ENCODE measurements at places on chromosomes 6 and 20.

DNA sequence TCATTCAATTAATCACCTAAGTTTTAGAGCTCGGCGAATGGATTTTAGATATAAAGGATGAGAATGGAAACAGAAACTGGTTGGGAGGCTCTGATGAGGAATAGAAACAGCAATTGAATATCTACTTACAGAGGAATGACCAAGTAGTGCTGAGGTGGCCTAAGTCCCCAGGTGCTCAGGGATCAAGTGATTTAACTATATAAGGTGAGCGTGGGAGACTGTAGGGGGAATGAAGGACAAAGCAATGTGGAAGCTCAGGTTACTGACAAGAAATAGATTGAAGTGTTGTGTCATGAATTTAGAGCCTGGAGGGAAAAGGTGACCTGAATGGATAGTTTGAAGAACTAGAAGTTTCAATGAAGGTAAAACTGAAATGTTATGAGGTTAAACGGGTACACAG, 495.4 kb upstream of the SOX4 start:
- no peak for DNase-seq

DNA sequence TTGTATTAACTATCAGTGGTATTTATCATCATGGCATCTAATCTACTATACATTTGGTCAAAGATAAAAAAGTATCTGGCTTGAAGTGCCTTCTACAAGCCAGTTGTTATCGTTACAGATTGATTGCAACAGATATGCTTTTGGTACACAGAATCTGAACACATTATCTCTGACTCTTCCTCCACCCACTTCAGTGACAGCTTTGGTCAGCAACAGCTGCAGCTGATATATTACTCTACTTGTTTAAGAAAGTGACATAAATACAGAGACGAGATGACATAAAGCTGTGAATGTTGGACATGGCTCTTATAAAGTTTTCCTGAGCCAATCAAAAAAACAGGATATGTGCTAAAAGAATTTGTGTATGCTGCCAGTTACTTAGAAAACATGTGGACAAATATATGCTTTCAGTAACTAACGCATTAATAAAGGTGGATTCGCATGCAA, 77.6 kb downstream of the HIVEP2 start:
- DNase-seq, result no peak

DNA sequence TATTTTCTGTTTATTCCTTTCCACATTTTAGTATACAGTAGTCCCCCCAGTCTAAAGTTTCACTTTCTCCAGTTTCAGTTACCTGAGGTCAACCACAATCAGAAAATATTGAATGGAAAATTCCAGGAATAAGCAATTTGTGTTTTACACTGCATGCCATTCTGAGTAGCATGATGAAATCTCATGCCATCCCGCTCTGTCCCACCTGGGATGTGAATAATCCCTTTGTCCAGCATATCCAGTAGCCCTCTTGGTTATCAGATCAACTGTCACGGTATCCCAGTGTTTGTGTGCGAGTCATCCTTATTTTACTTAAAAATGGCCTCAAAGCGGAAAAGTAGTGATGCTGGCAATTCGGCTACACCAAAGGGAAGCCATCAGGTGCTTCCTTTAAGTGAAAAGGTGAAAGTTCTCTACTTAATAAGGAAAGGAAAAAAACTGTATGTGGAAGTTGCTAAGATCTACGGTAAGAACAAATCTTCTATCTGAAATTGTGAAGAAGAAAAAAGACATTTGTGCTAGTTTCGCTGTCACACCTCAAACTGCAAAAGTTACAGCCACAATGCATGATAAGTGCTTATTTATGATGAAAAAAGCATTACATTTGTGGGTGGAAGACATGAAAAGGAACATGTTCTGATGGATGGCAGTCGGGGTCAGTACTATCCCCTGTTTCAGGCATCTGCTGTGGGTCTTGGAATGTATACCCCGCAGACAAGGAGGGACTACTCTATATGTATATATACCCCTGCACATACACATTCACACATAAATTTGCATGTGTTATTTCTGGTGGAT, 11.3 kb downstream of the NOX3 start:
- DNase-seq, result no peak

DNA sequence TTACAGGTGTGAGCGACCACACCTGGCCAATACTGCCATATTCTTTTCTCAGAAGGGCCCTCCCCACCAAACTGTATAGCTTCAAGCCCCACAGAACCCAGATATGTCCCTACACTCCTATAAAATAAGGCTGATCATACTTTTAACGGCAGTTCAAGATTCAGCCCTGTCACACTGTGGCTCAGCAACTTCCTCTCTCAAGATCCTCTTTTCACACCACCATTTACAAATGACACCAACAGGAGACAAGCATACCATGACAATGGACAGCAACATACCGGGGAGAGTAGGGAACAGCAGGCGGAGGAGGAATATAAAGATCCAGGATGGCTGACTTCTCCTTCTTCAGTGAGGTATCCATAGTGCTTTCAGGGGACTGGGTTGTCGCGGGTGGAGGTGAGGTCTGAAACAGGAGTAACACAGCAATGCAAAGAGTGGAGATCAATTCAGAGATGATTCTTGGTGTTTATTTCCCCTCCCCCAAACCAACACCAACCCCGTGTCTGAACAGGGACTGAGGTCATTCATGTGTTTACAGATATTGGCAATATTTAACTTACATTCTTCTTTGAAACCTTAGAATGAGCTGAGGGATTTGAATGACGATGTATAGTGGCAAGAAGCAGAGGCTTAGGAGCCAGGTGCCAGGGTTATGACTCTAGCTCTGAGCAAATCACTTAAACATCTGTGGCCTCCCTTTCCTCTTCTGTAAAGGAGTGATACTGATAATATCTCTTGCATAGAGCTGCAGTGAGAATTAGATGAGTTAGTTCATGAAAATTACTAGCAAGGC, 57.6 kb upstream of the IPCEF1 start:
- no peak for DNase-seq

DNA sequence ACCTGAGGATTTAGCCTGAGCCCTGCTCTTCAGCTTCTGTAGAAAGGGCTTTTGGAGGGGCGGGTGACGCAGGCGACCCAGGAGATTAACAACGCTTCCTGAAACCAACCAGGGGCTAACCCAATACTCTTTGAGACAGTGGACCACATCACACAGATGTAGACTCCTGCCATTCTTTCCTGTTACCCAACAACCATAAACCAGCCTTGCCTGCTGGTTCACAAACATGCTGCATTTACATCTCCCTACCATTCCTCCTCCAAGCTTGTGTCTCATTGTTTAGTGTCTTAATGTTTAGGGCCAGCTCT, 28.3 kb downstream of the PPP1R16B start:
- DNase-seq, result no peak

DNA sequence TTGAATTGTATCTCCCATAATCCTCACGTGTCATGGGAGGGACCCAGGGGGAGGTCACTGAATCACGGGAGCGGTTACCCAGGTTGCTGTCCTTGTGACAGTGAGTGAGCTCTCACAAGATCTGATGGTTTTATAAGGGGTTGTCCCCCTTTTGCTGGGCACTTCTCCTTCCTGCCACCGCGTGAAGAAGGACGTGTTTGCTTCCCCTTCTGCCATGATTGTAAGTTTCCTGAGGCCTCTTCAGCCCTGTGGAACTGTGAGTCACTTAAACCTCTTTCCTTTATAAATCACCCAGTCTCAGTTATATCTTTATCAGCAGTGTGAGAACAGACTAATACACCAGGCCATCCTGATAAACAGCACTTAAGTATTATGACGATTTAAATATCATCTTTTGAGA, 9.0 kb upstream of the MRGBP start:
- no peak for DNase-seq

GRCh38 chr6:144331491-144331969, 46.4 kb downstream of the UTRN start:
- no peak for DNase-seq

GRCh38 chr6:5471637-5472398, 210.5 kb downstream of the FARS2 start:
- no peak for DNase-seq

- no peak for DNase-seq
Observed at GRCh38 chr6:166738386-166739116, 111.5 kb upstream of the RPS6KA2 start.

DNA sequence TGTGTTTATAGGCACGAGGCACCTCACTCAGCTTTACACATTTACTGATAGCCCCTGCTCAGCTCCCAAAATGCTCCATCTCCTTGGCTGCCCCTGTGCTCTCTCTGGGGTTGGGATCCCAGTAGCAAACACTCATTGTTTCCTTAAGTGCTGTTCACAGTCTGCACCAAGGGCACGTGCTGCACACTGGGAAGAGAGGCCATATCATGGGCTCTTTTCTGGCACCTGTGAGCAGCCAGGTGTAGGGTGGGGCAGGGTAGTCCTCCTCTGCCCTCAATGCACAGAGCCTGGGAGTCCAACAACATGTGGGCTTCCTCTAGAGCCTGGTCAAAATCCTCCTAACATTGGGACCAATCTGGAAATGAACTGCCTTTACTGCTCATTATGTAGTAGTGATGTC, 67.9 kb downstream of the BANF2 start:
- DNase-seq, result no peak

DNA sequence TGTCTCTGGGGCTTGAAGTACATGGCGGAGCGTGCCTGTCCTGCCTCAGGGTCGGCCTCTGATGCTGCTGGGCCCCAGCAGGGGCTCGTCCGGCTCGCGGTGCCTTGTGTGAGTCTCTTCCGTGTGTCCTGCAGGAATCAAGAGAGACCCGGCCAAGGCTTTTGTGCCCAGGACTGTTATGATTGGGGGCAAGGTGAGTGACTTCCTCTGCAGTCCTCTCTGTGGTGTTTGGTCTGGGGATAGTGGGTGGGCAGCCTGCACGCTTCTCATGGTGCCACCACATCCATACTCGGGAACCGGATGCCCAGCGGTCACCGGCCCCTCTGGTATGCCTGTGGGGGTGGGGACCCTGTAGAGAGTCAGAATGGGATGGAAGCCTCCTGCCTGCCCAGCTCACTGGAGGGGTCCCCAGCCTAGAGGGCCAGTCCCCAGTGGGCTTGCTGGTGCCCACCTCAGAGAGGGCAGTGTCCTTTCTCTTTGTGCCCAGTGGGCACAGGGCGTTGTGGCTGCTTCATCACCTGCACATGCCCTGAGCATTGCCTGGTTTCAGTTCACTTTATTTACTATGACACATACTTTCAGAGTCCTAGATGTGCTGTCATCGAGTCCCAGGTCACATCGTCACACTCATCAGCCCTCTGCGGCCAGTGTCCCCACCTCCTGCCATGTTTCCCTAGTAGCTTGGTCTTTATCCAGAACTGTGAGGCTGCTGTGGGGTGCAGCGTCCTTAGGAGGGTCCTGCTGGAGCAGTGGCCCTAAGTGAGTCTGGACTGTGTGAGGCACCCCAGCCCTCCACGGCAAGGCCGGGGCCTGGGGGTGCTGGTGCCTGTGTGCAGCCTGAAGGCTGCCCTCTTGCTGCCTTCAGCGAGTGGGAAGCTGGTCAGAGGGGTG, 40.7 kb downstream of the PYGB start:
- DNase-seq, result no peak

GRCh38 chr6:160004419-160005175, 35.7 kb downstream of the IGF2R start:
- DNase-seq, result no peak

GRCh38 chr20:39823224-39823623, 861.1 kb downstream of the DHX35 start:
- no peak for DNase-seq

DNA sequence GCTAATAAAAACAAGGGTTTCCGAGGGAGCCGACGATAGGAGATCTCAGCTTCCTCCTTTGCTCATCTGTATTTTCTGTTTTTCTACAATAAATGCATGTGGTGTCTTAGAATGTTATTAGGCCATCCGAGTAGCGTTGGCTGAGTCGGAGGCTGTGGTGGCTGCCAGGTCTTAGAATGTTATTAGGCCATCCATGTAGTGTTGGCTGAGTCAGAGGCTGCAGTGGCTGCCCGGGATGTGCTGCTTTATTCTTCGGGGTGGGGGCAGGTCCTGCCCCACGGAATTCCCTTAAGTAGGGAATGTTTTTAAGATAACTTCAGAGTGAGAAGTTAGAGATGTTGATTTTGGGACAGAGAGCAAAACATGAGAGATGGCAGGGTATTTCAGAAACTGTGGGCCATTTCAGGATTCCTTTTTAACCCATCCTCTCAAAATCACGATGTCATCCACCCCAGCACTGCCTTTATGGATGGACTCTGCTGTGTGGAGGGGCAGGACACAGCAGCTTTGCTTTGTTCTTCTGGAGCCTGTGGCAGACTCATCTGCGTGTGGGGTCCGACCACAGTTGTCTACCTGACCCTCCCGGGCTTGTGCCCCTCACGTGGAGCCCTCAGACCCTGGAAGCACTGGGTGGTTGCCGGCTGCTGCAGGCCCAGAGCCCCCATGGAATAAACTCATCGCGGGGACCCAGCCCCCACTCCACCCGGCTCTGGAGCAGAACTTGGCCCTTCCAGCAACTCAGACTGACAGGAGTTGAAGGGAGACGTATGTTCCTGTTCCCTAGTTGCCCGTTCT, 20.4 kb downstream of the OSBPL2 start:
- DNase-seq, result peak; percentile 82

DNA sequence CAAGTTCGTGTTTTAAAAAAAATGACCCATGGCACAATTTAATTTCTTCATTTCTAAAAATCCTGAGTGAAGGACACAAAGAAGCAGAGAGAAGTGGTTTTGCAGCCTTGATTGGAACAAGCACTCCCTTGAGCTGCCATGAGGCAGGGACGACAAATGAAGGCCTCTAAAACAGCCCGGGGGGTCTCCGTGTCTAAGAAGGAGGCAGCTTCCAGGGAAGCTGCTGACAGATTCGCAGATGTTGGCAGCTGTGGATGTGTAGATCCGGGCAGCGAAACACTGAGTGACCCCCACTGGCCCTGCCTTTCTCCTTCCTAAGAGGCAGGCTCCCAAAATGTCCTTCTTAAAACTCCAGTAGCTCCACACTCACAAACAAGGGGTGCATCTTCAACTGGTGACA, 9.6 kb upstream of the LBP start:
- no peak for DNase-seq

GRCh38 chr6:46184114-46184513, 13.3 kb upstream of the ENPP5 start:
- no peak for DNase-seq

DNA sequence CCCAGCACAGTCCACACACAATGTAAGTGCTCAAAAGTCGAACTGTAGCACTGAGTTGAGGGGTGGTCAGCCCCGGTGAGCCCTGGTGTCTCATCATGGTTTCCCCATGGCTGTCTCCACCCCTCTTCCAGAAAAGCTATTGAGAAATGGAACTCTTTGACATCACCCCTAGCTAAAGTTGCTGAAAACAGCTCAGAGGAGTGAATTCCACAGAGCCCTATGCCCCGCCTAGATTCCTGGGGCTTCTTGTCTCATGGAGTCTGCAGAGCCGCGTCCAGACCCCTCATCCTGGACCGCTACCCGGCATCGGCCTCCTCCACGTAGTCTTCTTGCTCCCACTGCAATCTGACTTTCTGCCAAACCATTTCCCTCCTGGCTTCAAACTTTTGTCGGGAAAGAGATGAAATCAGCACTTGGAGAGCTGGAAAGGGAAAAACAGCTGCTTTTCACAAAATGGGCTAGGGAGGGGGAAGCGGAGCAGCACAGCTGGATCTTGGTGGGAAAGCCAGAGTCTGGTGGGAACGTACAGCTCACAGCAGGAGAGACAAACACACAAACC, 132.2 kb downstream of the SNX5 start:
- no peak for DNase-seq

Data from G401 (cell line).